ENCODE measurements at places on chromosomes 1 and 21.

DNA sequence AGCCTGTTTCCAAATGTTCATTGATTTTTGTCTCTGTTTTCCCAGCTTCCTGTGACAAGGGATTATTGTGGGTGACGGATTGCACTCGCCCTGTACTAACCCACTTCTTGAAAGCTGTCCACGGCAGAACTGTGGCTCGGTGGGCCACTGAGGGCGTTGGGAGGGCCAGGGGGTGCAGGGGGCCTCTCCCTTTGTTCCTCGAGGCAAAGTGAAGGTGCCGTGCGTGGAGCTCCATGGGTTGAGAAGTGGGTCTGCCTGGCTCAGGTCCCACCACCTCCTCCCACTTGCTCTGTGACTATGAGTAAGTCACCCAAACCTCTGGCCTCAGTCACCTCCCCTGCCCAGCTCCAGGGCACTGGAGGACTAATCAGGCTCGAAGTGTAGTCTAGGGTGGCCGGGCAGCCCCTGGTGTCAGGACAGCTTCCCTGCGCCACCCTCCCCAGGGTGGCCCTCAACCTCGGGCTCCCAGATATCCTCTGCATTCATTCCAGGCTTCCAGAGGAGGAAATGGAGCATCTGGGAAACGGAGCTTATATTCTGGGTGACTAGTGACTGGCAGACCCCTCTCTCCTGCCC lies 148.6 kb downstream of the NPHP4 start:
- DNase-seq, result no peak

DNA sequence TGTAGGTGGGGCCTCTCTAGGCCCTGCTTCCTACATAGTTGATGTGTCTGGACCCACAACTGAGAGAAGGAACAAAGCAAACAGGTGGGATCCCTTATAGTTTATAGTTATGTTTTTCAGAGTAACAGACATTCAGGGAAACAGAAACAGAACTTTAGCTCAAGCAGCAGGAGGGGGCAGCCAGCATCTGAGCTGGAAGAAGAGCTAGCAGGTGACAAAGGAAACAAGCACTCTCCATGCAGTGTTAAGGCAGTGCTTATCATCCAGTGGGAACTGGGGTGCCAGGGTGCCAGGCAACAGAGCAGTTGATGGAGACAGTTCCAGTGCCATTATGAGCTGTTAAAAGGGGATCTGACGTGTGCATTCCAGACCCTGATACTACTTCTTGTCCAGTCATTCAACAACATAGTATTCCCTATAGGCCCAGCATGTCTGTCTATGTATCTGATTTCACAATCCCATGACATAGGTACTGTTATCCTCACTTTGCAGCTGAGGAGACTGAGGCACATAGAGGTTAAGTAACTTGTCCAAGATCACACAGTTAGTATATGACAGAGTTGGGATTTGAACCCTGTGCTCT lies 13.5 kb downstream of the HIVEP3 start:
- no peak for DNase-seq

DNA sequence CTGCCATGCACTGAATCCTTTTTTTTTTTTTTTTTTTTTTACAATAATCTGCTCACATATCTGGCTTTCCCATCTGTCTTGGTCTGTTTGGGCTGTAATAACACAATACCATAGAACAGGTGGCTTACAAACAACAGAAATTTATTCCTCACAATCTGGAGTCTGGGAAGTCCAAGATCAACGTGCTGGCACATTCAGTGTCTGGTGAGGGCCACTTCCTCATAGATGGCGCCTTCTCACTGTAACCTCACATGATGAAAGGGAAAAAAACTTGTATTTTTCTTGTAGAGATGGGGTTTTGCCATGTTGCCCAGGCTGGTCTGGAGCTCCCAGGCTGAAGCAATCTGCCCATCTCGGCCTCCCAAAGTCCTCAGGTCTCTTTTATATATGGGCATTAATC lies 13.0 kb upstream of the PARP1 start:
- no peak for DNase-seq

DNA sequence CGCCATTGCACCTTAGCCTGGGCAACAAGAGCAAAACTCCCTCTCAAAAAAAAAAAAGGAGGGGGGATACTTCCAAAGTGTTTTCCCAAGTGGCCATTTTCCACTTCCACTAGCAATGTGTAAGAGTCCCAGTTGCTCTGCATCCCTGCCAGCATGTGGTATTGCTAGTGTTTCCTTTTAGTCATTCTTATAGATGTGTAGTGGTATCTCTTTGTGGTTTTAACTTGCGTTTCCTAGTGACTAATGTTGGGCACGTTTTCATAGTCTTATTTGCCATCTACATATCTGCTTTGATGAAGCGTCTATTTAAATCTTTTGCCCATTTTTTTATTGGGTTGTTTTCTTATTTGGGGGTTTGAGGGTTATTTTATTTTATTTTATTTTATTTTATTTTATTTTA lies 31.1 kb downstream of the INAVA start:
- DNase-seq, result no peak

- DNase-seq, result no peak
These were observed 127.1 kb downstream of the PCNX2 start for GRCh38 chr1:233168384-233168783.

GRCh38 chr1:226690460-226690982 lies 48.6 kb downstream of the ITPKB start:
- DNase-seq, result no peak

- no peak for DNase-seq
These were observed 25.7 kb upstream of the KCNK1 start for GRCh38 chr1:233587958-233588799.

GRCh38 chr1:47901001-47901575 lies 96.1 kb downstream of the TRABD2B start:
- DNase-seq, result no peak

DNA sequence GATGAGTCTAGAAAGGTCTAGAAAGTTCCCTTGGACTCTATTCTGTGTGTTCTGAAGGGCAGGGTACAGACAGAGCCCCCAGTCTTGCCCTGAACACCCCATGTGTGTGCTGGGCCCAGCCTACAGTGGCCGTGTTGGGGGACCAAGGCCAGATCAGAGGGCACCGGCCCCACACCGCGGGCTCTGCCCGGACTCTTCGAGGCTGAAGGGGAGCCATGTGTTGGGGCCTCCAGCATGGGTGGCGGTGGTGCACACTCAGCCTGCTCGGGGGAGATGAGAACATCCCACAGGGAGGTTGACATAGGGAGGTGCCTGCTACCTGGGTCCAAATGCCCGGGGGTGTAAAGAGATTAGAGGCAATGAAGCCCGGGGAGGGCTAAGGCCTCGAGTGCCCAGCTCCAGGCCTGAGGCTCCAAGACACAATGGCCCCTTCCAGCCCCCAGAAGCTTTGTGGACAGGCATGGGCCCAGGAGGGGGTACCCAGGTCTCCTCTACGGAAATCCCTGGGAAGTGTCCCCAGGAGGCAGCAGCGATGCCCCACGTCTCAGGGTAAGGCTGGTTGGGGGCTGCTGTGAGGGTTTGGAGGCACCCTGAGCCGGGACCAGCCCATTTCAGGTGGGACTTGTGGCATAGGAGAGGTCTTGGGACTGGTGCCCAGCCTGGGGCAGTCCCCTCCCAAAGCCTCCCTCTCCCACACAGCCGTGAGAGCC lies 12.1 kb downstream of the ARHGEF16 start:
- no peak for DNase-seq

DNA sequence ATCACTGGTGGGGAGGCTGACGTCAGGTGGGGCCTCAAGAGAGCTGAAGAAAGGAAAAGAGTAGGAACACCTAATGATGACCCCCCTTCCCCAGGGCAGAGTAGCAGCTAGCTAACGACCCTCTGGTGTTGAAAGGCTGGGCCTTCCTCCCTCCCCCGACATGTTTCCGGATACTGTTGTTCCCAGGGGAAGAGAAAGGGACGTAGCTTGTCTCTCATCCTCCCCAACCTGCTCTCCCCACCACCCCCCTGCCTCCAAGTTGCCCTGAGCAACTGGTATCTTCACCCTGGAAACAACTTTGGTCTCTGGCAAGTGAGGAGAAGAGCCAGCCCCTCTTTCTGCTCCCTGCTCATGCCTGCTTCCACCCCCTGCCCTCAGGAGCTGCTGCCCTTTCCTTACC lies 2.4 kb downstream of the SEMA6C start:
- DNase-seq, result no peak

DNA sequence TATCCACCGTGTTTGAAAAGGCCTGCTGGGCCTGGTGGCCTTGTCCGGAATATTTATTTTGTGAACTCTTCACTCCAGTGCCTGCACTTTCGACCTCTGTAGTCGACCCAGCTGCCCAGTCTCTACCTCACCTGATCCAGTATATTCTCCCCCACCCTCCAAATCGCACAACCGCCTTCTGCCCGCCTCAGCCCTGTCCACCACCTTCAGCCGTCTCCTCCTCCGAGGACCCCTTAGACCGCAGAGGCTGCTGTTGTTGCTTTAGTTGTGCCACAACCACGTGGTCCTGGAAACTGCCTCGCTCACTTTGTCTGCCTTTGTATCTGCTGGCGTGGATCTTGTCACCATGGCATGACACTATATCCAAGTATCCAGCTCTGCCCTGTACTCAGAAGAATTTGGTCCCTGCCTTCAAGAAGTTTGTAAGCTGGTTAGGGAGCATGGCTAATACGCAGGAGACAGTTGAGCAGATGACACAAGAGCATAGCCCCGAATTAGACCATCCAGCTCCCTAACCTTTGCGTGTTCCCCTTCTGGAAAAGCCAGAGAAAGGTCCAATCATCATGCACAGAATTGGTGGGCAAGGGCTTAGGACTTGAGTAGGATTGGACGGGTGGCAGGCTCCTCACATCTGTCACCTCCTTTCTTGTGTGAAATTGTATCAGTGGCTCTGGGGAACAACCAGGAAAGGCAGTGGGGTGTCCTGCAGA lies 1.5 kb downstream of the PHGDH start:
- no peak for DNase-seq

All from cardiac septum (tissue), 1 donor.